Stimulated activated CD8-positive, alpha-beta memory T cell treated with anti-CD3 and anti-CD28 coated beads, Interleukin-7, amount 100 ng/mL, for 24 hours (primary cell): ENCODE measurements at places on chromosomes 3 and 15.

- no peak for DNase-seq
These were observed 64.4 kb downstream of the MAGEF1 start for GRCh38 chr3:184647405-184647936.

GRCh38 chr15:38325648-38325990 lies 73.0 kb downstream of the SPRED1 start:
- no peak for DNase-seq

DNA sequence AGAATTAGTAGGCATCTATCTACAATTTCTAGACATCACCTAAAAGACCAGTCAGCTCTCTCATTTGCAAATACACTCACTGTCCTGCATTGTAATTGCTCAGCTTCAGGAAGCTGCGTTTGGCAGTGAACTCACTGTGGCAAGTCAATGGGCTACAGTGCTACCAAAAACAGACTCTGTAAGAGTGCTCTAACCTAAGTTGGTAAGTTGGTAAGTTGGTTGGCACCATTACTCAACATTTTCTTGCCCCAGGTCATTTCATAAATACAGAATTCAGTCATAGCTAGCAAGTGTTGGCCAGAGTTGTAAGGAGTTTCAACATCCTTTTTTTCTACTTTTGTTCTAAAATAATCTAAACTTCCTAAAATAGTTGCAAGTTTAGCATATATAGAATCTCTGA lies 466.3 kb downstream of the NAALADL2 start:
- no peak for DNase-seq

- DNase-seq = no peak
These were observed 64.6 kb upstream of the P2RY1 start for GRCh38 chr3:152770296-152770695.

GRCh38 chr3:175336406-175337133 lies 477.4 kb downstream of the NAALADL2 start:
- no peak for DNase-seq

GRCh38 chr3:128330214-128330842 lies 136.4 kb downstream of the DNAJB8 start:
- no peak for DNase-seq

- DNase-seq = no peak
These were observed 46.9 kb downstream of the NR1D2 start for GRCh38 chr3:23991683-23992628.

GRCh38 chr15:41437448-41437847 lies 20.6 kb downstream of the RTF1 start:
- no peak for DNase-seq

DNA sequence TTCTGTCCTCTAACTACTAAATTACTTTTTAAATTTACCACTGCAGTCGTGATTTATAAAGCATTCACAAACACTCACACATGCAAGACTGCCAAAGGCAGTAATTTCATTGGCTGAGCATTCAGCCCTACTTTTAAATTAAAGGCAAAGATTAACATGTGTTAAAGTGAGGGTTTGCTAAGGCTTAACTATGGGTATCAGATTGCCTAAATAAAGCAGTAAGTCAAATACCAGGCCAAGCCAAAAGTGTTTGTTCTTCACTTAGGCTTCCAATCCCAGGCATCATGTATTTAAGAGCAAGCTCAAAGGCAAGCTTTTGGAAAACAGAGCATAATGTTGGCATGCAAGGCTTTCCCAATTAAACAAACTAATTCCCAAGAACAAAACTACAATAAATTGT lies 187.3 kb downstream of the SUCNR1 start:
- DNase-seq = no peak

GRCh38 chr3:142445816-142446254 lies 2.0 kb downstream of the XRN1 start:
- DNase-seq = no peak

GRCh38 chr3:149381173-149382100 lies 4.0 kb upstream of the TM4SF1 start:
- DNase-seq = no peak

- DNase-seq = no peak
These were observed 268.6 kb upstream of the PLSCR5 start for GRCh38 chr3:146873748-146874147.

- no peak for DNase-seq
These were observed 167.1 kb upstream of the PLSCR5 start for GRCh38 chr3:146772211-146772743.

GRCh38 chr15:79179108-79179561 lies 88.6 kb upstream of the RASGRF1 start:
- no peak for DNase-seq

- no peak for DNase-seq
These were observed 9.4 kb downstream of the SPTBN5 start for GRCh38 chr15:41884458-41884857.

DNA sequence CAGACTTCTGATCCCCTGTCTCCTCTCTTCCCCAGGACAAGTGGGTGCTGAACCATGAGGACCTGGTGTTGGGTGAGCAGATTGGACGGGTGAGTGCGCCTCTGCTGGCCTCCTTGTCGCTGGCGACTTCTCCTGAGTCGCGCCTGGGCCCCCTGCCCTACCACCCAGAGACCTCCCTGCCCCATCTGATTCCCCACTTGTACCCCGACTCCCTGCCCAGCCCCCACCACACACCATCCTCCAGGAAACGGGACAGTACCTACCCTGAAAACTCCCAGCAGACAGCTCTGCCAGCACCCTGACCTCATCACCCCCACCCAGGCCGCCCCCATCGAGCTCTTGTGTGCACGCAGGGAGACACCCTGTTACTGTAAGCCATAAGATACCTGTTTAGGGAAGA lies 7.7 kb downstream of the FES start:
- DNase-seq = no peak

- DNase-seq = no peak
These were observed 34.8 kb upstream of the SFMBT1 start for GRCh38 chr3:53080612-53081205.

- DNase-seq = peak; percentile 10
These were observed 27.2 kb downstream of the INTS14 start for GRCh38 chr15:65583701-65584100.

DNA sequence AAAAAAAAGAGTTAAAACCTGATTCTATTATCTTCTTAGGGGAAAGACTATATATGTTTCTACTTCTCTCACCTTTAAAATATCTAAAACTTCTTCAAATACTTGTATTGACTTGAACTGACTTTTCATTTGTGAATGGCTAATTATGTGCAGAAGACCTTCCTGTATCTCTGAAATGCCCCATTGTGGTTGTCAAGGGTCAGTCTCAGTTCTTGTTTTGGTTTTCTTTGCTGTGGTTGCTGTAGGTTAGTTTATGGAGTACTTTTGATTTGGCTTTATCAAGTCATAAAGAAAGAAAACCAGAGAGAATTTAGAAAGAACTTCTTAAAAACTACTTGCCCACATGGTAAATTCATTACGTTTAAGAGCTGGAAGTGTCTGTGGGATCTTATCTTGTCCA lies 345.3 kb upstream of the POU1F1 start:
- no peak for DNase-seq

DNA sequence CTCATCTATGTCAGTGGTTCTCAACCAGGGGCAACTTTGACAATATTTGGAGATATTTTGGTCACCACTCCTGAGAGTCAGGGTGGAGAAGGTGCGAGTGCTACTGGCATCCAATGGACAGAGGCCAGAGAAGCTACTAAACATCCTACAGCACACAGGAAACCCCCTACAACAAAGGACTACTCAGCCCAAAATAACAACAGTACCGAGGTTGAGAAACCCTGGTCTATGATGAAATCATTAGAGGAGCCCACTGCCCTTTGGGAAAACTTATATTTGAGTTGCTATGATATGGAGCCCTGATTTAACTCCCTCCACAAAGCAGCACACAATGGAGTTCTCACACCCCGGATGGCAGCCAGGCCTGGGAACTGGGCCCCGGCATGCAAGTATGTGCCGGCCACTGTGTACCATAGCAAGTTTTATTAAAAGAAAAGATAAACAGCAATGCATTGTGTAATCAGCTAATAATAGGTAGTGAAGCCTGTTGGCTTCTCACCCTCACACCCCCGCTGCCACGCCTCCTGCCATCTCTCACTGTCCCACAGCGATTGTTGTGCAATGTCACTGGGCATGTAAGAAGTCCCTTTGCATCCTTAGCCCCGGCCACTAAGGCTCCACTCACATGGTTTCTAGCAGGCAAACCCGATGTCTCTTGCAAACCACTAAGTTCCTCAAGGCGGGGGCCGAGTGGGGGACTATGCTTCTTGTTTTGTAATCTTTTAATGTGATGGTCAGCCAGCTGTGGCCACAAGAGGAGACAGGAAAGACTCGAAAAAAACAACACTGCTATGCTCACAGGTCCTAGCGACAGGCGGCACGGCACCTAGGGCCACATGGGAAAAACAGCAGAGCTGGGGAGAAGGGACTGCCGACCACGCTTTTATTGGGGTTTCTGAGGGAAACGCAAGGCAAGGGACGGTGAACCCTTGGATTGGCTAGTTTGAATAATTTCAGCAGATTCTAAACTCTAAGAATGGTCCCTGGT lies 110.0 kb downstream of the AQP9 start:
- no peak for DNase-seq

DNA sequence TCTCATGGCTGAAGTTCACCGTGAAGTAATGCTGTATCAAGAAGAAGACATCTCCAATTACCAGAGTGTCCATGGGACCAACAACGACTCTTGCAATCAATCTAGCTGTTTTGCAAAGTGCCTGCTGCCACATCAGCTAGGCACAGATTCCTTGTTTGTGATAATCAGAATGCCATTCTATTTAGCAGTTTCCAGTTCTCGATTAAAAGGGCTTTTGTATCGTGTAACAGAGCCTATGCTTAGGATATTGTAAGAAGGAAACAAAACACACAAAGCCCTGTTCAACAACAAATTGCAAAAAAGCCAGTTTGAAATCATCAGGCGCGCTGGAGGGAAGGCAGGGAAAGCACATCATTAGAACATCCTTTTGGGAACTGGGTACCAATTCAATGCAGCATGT lies 26.1 kb downstream of the RASGRF1 start:
- no peak for DNase-seq

DNA sequence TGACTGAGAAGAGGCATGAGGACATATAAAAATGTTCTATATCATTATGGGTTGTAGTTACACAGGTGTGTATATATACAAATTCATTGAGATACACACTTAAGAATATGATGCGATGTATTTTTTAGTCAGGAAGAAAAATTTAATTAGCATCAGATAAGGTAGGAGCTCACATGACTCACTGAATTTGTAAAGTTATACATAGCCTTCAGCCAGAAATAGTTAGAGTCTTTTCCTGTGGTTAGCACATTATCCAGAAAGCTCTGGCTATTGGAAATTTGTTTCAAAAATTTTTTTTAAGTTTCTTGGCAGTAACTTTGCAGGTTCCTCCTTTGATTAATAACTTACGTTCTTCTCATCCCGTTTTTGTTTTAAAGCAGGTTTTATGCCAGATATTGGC lies 88.6 kb downstream of the STT3B start:
- no peak for DNase-seq

- DNase-seq = no peak
These were observed at the start of gene ISLR2 for GRCh38 chr15:74130155-74130848. TSS of gene ISLR2 (plus strand) at chr15:74130586. CDS start at chr15:74132755, 2,169 bp downstream.

DNA sequence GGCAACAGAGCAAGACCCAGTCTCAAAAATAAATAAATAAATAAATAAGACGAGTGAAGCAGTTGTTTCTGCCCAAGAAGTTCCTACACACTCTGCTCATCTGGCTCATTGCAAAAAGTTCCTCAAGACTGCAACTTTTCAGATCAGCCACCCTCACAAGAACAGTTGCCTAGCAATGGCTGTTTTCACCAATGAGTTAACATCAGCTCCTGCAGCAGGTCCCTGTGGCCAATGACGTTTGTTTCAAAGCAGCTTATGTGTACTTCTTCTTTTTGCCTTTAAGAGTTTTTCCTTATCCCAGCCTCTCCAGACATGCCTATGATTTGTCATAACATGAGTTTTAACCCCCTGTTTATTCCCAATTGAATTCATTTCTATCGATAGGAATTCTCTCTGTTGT lies 118.4 kb upstream of the SPRED1 start:
- DNase-seq = no peak

- DNase-seq = no peak
These were observed 1.4 kb downstream of the SETD5 start for GRCh38 chr3:9398700-9399336.

GRCh38 chr3:17742880-17743657 lies 638 bp upstream of the TBC1D5 start:
- DNase-seq = no peak

DNA sequence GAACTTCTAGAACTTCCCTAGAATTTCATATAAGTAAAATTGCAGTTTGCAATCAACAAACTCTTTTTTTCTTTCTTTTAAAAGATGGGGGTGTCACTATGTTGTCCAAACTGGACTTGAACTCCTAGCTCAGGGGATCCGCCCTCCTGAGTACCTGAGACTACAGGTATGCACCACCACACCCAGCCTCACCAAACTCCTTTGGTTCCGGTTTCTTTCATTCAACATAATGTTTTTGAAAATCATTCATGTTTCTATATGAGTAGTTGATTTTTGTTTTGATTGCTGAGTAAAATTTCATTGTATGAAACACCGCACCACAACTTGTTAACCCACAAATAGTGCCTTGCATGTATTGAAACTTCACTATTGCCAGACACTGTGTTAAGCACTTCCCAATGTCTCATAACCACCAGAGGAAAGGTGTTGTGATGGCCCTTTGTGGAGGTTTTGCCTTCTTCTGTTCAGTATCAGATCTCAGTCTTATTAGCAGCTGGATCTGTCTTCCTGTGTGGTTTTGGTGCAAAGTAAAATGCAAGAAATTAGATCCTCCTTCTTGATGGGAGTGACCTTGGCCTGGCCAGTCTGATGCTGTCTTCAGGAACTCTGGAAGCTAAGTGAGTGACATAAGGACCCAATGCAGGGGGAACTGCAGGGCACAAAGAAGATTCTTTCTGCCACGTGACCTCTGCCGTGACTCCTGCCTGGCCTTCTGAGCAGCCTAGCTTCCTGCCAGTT lies 78.8 kb upstream of the UBE2E1 start:
- DNase-seq = no peak

- DNase-seq = no peak
These were observed 21.1 kb downstream of the CMSS1 start for GRCh38 chr3:99838755-99839154.

DNA sequence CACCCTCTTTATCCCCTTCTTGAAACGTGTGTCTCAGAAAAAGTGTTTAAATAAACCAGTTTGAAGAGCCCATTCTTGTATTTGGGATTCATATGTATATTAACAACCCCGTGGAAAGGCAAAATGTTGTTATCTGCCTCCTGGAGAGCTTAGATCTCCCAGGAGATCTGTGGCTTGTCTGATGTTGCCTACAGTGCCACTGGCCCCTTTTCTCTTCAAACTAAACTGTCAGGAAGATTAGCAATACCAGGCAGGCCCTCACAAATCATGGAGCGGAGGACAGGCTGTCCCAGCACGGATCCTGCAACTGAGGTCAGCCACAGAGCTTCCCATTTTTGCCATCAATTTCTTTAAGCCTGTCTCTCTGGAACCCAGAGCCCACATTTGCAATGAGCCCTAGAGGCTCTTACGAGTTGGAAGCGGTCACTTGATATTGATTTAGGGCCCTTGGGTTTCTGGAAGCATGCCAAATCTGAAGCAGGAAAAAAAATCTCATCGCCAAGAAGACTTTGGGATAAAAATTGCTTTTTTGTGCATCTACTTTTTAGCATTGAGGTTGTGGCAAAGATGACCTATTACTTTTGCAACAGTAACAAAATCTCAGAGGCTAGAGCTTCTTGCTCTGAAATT lies 234.1 kb downstream of the OPA1 start:
- DNase-seq = no peak
